ENCODE measurements at places on chromosomes 13 and 19. TPM values are rescaled to one million over a fixed set of nuclear protein-coding genes. Genes with fewer than 3 reads are reported as not detected.

The CTXN1 gene
- 0.24 TPM for total RNA-seq

The RAX2 gene
- not detected for total RNA-seq

The HSD17B14 gene
- total RNA-seq: 4.0 TPM

The SLITRK5 gene
- total RNA-seq: 0.11 TPM

The ZNF28 gene
- 7.4 TPM for total RNA-seq

The PCDH17 gene
- 6.0 TPM for total RNA-seq

The INSL3 gene
- total RNA-seq: not detected

The BST2 gene
- total RNA-seq: 35.3 TPM

The F10 gene
- total RNA-seq: 31.7 TPM

The FAAP24 gene
- 0.66 TPM for total RNA-seq

All from right cardiac atrium (tissue), 5 donors.